ENCODE measurements at places on chromosomes 11 and 22.

DNA sequence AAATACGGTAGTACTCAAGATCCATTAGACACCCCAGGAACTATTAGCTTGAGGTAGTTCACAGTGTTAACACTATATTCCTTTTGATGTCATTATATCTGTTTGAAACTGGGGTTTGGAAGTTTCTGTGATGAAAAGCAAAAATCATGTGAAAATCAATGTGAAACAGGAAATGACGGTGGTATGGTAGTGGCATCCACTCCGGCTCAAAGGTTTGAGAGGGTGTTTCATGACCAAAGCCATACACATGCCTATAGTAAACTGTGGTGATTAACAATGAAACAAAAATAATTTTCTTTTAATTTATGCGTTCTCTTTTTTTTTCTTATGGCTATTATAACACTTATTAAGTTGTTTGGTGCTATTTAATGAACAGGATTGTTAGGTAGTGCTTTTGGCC is 10.9 kb downstream of the RAB38 start:
- DNase-seq: no peak

- no peak for DNase-seq
These were observed 15.8 kb downstream of the UPB1 start for GRCh38 chr22:24510637-24511625.

DNA sequence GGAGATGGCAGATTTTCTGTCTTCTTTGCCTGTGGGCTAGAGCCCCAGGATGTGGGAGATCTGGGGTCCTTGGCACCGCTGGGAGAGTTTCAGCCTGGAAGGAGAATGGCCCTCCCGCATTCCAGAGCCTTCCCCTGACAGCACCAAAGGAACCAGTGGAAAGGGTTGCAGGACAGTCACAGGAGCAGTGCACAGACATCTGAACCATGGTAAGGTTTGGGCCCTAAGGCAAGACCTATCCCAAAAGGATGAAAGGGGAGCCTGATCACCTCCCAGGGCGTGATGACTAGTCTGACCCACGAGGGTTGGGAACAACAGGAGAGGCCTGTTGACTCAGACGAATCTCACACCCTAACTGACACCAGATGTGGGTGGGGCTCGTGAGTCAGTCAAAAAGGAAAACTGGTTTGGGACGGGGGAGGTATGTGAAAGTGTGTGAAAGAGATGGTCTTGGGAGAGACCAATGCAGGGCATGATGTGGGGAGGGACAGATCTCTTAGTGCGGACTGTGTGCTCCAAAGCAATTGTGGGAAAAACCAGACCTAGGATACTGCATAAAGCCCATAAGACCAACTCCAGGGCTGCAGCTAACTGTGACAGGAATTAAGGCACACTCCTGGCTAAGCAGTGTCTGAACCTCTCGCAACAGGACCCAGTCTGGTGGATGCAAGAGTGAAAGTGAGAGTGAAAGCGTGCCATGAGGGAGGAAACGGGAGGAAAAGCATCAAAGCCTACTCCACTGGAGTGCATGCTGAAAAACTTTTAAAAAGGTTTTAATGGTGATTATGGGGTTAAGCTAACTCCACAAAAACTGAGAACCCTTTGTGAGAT is 39.1 kb upstream of the GLYAT start:
- DNase-seq: no peak

- no peak for DNase-seq
These were observed 21.5 kb downstream of the TOLLIP start for GRCh38 chr11:1287928-1288327.

DNA sequence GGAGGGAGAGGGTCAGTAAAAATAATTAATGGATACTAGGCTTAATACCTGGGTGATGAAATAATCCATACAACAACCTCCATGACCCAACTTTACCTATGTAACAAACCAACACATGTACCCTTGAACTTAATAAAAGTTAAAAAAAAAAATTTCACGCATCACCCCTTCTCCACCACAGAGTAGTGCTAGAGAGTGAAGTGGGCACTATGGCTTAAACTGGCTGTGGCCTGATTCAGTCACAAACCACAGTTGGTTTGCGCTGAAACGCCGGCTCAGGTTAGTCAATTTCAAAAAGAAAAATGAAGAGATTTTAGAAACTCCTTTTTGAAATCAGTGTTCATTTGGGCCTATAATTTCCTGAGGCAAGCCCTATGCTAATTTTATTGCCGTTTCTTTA is 144.3 kb downstream of the TRPC6 start:
- no peak for DNase-seq

DNA sequence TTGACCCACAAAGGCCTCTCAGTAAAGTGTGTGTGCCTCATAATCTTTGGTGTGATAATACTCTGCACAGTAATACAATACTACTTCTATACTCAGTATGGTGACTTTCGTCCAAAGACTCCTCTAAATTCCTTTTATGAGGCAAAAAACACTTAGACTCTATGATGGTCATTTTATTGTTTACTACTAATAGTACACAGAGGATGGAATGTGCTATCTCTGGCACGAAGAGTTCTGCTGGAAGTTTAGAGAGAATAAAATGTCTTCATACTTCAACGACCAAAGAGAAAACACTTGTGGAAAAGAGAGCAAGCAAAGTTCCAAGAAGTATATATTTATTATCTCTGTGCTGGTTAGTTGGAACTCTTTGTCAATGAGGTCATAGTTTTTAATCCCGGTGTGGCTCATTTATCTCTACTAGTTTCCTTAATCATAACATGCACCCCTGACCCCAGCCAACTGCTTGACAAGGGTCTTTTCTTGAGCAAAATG is 7.5 kb upstream of the CSTF3 start:
- DNase-seq: no peak

Measured in hippocampal formation (tissue), 2 donors.